ENCODE measurements at places on chromosomes 11 and 22.

DNA sequence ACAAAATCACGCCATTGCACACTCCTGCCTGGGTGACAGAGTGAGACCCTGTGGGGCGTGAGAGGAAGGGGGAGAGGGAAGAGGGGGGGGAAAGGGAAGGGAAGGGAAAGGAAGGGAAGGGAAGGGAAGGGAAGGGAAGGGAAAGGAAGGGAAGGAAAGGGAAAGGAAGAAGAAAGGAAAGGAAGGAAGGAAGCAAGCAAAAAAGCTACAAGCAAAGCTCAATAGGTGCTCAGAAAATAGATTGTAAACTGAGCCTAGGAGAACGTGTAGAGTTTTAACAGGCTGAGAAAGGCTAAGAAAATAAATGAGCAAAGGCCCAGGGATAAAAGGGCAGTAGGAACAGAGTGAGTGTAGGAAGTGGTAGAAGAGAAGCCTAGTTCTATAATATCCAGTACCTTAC is 30.8 kb upstream of the GDPD4 start:
- no peak for DNase-seq

DNA sequence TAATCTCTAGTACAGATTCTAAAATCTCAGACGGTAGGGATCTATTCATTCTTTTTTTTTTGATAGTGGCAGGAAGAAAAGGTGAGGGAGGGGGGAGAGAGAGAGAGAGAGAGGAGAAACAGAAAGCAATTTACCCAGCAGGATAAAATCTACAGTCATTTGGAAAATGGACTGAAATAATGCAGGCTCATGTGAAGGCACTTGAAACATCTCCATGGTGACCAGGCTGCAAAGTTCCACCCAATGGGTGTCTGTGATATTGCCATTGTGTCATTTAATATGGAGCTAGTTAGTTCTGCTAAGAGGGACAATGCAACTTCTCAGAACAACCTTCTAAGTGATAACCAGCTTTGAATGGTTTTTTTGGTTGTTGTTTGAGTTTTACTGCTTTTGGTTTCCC is 165.2 kb upstream of the RAG2 start:
- DNase-seq, result no peak

GRCh38 chr11:117720061-117720511 is 76.9 kb downstream of the DSCAML1 start:
- no peak for DNase-seq

GRCh38 chr11:104451197-104451893 is 287.4 kb upstream of the PDGFD start:
- no peak for DNase-seq

DNA sequence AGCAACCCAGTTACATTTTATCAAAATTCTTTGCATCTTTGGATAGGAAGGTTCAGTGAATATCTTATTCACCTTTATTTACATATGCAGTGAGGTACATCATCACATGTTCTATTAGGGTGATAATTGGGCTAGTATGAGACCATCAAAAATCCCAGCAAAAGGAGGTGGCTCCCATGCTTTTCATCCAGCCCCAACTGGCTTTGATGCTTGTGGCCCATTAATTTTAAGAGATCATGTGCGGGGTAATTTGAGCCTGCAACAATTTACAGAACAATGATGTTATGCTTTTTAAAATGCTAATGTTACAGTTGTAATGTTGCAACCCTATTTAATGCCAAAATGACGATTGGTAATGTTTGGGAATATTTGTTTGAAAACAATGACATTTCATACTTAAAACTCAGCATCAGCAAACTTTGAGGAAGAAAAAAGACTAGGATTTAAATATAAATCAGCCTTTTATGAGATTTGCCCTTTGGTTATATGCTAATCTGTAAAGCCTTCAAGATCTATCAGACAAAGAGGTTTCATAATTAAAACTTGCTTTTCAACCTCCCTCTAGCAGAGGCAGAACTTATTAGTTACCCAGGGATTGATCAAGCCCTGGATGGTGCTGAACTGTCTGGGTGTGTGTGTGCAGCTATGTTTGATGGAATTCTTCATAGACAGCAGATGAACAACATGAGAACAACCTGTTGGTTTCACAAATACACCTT is 183.5 kb upstream of the SORL1-AS1 start:
- DNase-seq, result no peak

DNA sequence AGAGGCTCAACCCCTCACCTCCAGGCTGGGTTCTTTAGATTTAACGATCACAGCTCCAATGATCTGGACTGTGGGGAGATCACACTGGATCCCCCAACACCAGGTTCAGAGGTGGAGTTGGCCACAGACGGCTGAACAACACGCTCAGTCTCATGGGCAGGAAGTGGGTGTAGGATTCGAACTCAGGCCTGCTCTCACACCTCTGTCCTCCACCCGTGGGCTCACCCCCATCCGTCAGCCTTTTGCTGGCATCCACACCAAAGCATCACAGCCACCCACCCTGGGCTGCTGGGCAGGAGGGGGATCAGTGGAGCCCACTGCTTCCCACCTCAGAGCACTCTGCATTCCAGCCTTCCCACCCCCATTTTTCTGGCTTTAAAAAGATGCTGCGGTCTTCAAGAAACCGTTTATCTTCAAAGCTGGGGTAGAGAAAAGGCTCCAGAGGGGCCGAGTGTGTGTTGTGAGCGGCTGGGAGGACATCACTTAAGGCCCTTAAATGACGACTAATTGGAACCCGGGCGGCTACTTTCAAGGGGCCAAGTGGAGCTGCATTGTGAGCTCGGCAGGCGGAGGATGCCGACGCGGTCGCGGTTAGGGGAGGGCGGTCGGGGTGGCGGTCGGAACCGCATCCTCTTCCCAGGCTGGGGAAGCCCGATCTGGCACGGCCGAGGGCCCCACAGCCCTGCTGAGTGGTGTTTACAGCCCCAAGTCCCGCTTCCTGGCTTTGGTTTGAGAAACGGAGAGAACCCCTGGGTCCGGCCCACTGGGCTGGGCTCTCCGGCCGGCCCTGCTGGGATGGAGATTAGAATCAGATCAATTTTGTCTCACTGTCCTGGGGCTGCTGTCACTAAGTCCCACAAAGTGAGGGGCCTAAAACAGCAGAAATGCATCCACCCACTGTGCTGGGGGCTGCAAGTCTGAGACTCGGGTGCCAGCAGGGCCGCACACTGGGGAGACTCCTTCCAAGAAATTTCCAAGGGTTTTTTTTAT is 15.9 kb upstream of the FGF3 start:
- no peak for DNase-seq

- no peak for DNase-seq
These were observed 65.0 kb downstream of the SLC36A4 start for GRCh38 chr11:93132836-93133235.

DNA sequence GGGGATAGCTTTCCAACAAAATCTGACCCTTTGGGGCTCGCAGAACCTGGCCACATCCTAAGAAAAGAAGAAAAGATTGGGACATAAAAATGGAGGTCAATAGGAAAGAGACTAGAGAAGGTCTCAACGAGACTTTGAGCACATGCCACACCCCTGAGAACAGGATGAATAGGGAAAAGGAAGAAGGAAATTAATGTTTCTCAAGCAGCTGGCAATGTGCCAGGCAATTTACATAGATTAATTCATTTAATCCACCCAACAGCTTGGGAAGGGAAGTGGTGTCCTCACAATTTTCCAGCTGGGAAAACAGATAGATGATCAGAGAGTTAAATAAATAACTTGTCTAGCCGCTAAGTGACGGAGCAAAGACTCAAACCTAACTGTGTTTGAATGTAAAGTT is 50.7 kb downstream of the PAMR1 start:
- DNase-seq, result no peak

DNA sequence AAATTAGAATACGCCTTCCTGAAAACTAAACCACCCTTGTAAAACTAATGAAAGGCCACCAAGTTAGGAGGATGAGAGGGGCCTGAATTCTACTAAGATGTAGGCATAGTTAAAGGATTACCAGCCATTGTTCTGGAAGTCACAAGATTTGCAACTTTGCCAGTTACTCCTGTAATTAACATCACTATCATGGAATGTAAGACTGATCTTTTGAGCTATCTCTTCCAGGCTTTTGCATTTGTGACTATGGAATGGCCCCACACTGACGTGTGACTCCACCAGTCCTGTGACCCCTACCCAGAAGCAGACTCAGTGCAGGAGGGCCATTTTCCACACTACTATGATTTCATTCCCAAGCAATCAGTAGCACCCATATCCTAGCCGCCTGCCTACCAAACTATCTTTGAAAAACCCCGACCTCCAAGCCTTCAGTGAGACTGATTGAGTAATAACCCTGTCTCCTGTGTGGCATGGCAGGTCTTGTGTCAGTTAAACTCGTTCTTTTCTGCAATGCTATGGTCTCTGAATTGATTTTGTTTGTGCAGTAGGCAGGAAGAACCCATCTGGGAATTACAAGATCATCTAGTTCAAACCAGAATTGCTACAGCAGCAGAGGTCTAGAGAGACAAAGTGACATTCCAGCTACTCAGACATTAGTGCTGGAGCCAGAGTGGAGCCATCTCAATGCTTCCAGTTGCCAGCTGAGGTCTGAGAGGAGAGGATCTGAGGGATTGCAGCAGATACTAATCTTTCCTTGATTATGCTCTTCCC is 1.9 kb upstream of the CTSF start:
- DNase-seq, result no peak

DNA sequence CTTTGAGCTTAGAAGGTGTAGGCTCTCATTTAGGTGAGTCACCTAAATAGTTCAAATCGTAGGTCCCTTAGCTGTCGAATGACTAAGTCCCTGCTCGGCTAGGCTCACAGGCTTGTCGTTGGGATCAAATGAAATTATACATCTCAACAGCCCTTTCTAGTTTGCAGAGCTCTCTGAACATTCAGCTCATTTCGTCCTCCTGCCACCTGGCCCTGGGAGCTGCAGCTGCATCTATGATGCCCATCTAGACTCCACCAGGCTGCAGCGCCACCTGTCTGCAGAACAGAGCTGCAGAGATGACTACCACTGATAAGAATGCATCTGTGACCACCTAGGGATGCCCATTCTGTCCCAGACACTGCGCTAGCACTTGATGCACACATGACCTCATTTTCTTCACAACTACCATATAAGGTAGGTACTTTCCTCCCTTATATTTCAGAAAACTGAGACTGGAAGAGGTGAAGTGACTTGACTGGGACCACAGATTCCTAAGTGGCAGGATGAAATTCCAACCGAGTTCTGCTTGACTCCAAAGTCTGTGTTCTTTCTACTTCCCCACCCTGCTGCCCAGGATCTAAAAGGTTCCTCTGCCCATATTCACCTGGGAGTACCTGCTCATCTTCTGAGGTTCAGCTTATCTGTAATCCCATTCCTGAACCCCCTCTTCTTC is 141.1 kb upstream of the NARS2 start:
- no peak for DNase-seq
